ENCODE measurements at places on chromosomes 5 and 9.

DNA sequence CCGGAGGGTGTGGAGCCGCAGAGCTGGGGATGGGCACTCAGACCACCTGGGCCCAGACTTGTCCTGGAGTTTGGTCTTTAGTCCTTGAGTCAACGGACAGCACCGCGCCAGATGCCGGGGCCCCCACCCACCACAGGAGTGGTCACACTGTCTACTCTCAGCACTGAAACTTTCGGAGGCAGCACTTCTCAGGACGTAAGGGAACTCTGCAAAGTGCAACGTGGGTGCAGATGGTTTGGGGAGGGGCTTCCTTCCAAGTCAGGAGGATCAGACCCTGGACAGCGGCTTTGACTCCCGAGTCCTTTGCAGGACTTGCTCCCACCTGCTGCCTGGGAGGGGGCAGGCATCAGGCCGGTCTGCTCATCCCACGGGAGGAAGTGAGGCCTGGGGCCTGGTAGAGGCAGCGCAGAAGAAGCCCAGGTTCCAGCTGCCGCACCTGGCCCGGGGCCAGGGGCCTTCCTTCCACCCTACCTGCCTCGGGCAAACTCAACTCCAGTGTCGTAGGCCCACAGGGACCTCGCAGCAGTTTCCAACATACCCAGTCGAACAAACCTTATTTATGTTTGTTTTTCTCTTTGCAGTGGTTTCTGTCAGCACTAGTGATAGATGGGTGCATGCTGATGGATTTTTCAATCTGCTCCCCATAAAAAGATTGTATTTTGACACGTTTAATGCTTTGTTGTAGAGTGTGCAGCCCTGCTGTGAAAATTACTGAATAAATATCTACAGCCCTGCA lies 149.8 kb upstream of the PPP1R26 start:
- no peak for DNase-seq

DNA sequence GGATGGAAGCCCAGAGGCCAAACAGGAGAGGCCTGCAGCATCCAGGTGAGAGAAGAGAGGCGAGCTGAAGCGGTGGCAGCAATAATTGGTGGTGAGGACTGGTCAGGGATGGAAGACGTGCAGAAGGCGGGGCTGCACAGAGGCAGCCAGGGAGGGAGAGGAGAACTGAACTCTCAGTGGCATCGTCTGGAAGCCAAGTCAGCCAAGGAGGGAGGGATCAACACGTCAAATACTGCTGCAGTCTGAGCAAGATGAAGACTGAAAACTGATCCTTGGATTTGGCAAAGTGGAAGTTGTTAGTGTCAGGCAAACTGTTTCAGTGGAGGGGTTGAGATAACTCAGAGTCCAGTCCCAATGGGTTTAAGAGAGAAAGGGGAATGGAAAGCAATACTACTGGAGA lies 145.4 kb downstream of the CDK5RAP2 start:
- DNase-seq: no peak

GRCh38 chr9:8651846-8652215 lies 852.3 kb upstream of the DMAC1 start:
- DNase-seq: no peak

- no peak for DNase-seq
These were observed 4.4 kb upstream of the EBF1 start for GRCh38 chr5:159104051-159104651.

DNA sequence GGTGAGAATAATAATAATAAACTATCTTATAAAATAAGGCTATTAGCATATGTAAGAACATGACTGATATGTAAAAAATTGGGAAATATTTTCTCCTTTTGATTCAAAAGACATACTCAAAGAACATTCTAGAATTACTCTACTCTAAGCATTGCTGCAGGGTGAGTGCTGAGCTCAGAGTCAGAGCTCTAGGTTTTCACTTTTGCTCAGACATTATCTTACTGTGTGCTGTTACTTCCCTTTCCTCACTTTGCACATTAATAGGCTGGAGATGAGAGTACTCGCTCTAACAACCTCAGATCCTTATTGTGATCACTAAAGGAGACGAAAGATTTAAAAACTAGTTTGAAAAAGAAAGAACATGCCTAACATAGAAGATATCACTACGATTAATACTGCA lies 99.4 kb upstream of the C9orf72 start:
- DNase-seq: no peak

- no peak for DNase-seq
These were observed 142.7 kb downstream of the C5orf15 start for GRCh38 chr5:133825631-133826289.

GRCh38 chr9:13554626-13555025 lies 275.1 kb upstream of the MPDZ start:
- no peak for DNase-seq

- DNase-seq: no peak
These were observed 17.9 kb upstream of the SPINK4 start for GRCh38 chr9:33222031-33222430.

DNA sequence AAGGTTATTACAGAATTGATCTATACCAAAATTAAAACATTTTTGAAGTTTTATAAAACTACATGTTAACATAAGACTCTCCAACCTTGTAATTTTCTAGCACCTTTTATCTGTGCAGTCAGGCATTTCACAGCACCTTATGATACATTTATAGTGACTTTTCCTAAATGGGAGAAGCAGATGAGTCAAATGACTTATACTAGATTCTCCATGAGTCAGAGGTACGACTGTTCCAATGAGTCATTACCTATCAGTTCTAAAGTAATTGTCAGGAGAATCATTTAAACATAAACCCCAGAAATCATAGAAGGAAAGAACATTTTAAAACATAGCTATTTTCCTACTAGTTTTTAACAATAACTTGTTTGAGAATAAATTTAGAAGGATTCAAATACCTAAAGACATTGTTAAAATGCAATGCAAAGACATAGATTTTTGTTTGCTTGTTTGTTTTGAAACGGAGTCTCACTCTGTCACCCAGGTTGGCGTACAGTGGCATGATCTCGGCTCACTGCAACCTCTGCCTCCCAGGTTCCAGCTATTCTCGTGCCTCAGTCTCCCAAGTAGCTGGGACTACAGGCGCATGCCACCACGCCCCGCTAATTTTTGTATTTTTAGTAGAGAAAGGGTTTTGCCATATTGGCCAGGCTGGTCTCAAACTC lies 34.7 kb upstream of the DMXL1 start:
- DNase-seq: no peak

DNA sequence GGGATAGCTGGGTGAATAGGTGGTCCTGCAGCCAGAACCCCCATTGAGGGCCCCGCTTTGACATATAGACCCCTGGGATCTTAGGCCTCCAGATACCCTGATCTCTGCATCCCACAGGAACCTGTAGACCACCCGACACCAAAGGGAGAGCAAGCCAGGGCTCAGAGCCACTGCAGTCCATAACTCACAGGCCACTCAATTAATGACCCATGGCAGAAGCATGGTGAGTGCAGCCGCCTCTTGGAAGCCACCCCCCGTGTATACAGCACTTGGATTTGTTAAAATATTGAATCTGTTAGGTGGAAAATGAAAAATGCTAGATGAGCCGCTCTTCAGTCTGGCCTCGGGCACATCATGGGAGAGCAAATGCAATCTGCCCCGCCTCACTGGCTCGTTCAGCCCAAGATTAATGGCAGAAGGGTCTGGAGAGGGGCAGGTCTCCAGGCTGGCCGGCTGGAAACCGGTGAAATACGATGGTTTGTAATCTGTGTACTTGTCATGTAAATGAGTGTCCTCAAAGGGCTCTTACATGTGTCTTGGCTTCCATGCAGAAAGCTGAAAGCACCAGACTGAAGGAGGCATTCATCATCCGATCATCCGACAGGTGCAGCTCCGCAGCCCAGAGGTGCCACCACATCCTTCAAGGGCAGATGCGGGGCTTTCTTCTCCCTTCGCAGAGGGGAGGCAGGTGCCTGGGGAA lies 111.3 kb downstream of the OLFM1 start:
- no peak for DNase-seq

- no peak for DNase-seq
These were observed 102.2 kb downstream of the CETN3 start for GRCh38 chr5:90307322-90307721.

GRCh38 chr5:179287631-179288030 lies 57.6 kb downstream of the ADAMTS2 start:
- no peak for DNase-seq

GRCh38 chr9:19127871-19128500 lies 694 bp upstream of the PLIN2 start:
- peak; percentile 39 for DNase-seq

- no peak for DNase-seq
These were observed 24.4 kb downstream of the NCS1 start for GRCh38 chr9:130196643-130197042.

- no peak for DNase-seq
These were observed 73.6 kb downstream of the TLR4 start for GRCh38 chr9:117777823-117778222.

DNA sequence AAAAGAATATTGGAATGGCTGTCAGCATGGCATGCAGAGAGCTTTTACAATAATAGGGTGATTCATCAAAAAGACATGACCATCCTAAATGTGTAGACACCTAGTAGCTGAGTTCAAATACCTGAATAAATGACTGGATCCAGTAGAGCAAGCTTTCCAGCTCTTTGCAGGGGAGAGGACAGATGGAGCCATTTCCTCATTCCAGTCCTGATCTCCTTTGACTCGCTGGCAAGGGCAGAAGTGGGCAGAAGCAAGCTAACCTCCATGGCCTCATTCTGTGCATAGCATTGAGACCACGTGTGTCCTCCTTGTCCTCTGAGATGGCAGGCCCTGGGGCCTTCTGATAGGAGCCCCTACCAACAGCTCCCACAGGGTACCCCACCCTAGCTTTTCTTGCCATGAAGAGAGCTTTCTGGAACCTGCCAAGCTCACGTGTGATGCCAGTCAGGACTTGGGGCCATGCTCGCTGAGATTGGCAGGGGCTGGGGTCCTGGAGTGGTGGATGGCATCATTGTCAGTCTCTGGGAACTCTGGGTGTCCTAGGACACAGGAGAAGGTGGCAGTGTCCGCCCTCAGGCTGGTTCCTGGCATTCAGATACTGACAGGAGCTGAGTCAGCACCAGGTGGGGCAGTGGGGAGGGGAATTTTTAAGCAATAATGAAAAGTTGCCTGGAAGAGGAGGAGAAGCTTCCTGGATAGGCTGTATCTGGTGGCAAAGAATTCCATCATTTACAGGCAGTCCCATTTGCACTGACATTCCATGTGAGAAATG lies 33.6 kb downstream of the WWC1 start:
- DNase-seq: no peak

- no peak for DNase-seq
These were observed 15.8 kb downstream of the FOXE1 start for GRCh38 chr9:97868859-97869258.

- no peak for DNase-seq
These were observed 66.4 kb downstream of the SETX start for GRCh38 chr9:132288361-132288760.

DNA sequence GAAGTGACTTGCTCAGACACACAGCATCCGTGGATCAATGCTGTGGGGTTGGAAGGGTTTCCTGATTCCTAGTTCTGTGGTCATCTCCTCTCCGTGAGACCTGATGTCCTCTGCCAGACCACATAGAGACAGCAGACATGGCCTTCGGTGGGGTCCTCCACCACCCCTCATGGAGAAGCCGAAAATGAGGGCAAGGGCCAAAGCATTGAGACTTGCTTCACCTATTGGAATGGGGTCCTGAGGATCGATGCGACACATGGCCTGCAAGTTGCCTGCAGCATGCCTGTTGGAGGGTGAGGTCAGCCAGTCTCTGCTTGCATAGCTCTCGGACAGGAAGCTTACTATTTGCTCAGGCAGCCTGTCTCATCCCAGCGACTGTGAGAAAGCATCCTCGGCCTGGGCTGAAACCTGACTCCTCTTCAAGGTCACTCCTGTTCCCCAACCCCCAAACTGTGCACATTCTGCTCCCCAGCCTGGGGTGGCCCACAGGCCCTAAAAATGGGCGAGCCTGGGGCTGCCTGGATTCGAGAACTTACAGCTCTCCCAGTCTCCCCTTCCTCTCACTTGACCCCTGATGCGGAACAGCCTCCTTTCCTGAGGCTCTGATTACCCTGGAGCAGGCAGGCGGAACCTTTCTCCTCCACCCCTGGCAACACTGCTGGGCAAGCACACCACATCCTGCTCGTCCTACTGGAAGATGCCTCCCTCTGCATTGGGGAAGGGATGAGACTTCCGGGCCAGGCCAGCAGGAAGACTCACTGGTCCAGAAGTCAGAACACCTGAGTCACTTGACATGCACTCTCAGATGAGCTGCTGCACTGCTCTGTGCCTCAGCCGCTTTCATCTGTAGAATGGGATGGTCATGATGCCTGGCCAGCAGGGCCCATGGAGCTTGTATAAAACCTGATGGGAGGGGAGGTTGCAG lies 186.9 kb downstream of the RGS3 start:
- no peak for DNase-seq

DNA sequence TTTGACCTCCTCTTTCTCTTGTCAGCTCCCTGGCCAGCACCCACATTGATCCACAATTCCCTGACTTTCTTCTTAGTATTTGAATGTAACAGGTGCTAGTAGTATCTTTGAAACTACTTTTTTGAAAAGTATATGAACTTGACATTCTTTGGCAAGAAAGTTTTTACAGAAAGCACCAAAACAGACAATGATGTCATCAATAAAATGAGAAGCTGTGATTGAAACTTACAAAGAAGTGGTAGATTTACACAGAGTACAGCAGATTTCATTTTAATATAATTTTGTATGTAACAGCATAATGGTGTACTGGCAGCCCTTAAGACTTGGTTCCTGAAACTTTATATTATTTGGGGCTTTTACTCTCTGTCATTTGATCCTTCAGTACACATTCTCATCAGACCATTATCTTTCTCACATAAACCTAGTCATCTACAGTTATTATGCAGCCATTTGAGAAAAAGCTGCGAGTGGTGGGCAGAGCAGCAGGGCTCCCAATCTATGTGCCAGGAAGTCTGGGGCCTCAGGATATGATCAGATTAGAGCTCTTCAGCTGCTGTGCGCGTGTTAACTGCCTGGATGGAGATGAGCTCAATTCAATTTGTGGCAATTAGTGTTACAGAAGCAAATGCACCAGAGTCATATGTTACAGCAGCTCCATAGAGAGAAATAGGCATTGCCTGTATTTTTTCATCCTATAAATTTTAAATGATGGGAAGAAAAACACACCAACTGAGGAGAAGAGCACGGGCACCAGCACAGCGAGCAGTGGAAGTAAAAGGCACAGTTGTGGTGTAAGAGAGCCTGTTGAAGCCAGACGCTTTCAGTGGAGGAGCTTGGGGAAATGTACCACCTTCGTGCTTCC lies 126.1 kb downstream of the STARD4 start:
- no peak for DNase-seq

DNA sequence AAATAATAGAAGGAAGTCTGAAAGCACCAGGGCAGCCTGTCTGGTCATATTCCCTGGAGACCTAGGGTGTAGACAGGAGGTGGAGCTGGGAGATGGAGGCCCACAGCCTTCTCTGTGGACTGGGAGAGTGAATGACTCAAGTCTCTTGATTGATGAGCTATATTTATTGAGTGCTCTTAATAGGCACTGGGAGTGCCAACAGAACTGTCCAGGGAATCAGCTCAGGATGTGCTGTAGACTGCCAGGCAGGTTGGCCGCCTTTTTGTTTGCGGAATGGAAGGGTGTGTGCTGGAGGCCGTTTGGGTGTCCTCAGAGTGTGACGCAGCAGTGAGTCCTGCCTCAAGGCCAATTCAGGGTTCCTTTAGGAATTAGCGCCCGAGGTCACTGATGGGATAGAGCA lies 33.4 kb upstream of the POMT1 start:
- no peak for DNase-seq

GRCh38 chr9:114911167-114911821 lies 19.1 kb downstream of the TNFSF8 start:
- DNase-seq: no peak
